ENCODE measurements at places on chromosomes 2 and 18. TPM values are rescaled to one million over a fixed set of nuclear protein-coding genes. Genes with fewer than 3 reads are reported as not detected.

Gene LINC00305
- total RNA-seq: not detected

Gene RAB6D
- total RNA-seq: 0.06 TPM

Gene PID1
- total RNA-seq: not detected

Gene KIF1A
- 24.9 TPM for total RNA-seq

Gene GPR45
- total RNA-seq: not detected

DNA sequence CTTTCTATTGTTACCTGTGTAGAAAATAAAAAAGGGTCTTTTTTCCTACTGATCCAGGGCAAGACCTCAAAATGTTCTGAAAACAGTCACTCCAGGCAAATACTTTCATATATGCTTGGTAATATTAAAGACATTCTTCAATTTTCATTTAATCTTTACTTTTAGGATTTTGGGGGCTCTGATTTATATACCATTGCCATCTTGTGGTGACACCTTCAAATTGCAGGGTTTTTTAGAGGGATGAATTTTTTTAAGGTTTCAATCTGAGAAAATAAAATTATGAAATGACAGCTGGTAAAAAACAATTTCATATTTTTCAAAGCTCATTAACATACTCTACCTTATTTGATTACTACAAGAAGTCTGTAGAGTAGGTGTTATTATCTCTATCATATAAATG is 26.8 kb downstream of the MAPK4 start:
- no peak for DNase-seq

DNA sequence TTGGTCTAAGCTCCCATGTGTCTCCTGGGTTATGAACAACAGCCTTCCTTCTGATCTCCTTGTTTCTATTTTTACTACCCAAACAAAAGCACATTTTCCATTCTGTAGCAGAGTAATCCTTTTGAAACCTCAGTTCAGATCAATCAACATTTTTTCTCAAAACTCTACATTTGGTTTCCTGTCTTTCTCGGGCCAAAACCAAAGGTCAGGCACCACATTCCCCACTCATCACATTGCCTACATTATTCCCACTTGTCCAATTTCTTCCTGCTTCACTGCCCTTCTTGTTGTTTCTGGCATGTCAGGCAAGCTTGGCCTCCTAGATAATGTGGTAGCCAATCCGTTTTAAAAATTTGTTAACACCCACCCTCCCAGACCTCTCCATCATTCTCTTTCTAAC is 196.8 kb downstream of the PPP1R1C start:
- DNase-seq: no peak

DNA sequence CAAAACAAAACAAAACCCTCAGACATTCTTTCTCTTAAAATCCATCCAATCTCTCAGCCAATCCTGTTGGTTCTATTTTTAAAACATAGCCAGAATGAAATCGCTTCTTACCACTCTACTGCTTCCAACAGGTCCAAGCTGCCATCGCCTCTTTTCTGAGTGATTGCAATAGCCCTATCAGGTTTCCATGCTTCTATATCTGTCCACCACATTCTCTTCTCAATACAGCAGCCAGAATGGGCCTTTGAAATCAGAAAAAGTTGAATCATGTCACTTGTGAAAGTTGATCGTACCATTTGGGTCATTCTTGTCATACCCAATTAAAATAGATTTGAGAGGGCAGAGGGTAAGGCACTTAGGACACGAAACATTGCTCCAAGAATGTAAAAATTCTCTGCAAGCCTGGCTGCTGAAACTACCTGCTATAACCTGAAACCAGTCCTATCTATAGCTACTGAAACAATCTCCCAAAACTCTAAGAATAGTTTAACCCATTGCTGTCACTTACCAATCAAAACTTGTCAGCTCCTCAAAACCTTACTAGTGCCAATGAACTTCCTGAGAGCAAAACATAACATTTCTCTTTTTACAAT is 3.3 kb upstream of the MTLN start:
- DNase-seq: no peak

- no peak for DNase-seq
Observed at GRCh38 chr2:20599001-20599600, 51.8 kb downstream of the HS1BP3 start.

- no peak for DNase-seq
Observed at GRCh38 chr2:45852450-45853150, 201.1 kb downstream of the PRKCE start.

GRCh38 chr2:6877402-6878304 is at the start of gene RSAD2:
RSAD2 (plus strand) TSS chr2:6877777; CDS start chr2:6877801, 24 bp downstream.
- peak; percentile 2 for DNase-seq

DNA sequence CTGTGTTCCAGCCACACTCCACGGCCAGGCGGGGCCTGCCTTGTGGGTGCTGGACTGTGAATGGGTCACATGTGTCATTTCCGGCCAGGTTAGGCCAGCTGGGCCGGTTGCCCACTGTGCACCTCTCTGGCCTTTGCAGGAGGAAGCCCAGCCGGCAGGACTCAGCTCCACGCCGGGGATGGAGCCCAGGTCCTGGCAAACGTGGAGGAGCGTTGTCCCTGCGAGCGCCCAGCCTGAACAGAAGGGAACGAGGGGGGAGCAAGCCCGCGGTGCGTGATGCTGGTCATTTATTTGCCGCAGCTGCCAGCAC is 152.9 kb downstream of the PXDN start:
- no peak for DNase-seq

- DNase-seq: no peak
Observed at GRCh38 chr2:36626071-36626470, 28.1 kb upstream of the FEZ2 start.

DNA sequence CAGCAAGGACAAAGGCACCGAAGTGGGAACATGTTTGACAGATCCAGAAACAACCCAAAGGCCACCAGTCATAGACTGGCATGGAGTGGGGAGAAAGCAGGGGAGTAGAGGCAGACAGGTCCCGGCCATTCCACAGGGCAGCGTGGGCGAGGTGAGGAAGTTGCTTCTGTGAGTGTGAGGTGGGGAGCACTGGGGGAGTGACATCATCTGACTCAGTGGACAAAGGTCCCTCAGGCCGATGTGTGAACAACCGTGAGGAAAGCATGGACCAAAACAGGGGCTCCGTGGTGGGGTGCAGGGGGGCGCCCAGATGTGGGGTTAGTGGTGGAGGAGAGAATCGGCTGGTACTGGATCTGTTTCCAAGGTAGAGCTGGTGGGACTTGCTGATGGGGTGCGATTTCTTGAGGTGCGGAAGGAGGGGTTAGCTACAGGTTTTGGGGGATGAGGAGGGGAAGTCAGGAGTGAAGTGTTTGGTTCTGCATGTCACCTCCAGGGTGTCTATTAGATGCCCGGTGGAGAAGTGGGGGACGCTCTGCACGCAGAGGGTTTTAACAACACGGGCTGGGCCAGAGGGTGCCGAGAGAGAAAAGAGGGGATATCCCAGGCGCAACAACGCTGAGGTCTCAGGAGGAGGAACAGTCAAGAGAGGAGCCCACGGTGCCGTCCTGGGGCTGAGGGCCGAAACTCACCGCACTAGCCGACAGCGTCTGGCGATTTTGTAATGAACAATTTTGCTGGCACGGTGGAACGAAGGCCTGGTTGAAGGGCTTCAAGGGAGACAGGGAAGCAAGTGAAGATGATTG is 2.5 kb upstream of the SFT2D3 start:
- DNase-seq: no peak
